ENCODE measurements at places on chromosomes 2 and 18.
A peak's percentile ranks its signal among the peaks of the same experiment; 100 is the strongest.

DNA sequence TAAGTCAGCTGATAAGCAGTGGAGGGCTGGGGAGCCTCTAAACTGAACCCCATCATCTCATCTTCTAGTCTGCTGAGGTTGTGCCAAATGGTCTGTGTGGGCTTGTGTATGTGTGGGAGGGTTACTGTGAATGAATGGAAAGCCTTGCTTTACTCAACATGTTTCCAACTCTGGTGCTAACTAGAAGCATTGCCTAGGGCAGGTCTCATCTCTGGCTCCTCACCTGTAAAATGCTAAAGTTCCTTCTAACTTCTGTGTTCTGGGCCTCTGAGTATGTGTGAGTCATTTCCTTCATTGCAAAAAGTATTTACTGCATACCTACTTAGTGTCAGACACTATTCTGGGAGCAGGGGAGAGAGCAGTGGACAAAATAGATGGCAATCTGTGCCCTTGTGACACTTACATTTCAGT is 1.3 kb downstream of the LIPG start:
- DNase-seq, result no peak

DNA sequence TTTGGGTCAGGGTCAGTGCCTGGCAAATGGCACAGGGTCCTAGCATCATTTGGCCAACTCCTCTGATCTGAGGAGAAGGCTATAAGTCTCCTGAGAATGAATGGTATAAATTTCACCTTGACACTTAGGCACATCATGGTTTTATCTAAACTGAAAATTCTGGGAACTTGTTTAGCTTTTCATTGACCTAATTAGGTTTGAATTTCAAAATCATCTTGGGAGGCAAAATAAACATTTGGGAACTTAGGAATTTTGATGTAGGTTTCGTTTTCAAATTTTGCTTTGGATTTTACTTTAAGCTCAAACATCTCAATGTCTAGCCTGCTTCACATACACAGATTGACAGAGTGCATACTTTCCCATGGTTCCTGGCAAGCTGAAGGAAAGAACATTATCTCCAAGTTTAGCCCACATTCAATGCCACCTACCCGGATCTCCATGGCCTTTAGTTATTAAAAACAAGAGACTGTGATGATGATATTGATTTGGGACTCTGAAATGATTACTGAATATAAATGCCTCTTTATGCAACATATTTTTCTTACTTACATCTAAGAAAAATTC is 44.5 kb downstream of the MYOM1 start:
- no peak for DNase-seq

- peak; percentile 53 for DNase-seq
These were observed at the start of gene GPC1 for GRCh38 chr2:240435457-240435947. Gene GPC1, plus strand, starts transcription at chr2:240435663. Its CDS starts 256 bp downstream, at chr2:240435919.

DNA sequence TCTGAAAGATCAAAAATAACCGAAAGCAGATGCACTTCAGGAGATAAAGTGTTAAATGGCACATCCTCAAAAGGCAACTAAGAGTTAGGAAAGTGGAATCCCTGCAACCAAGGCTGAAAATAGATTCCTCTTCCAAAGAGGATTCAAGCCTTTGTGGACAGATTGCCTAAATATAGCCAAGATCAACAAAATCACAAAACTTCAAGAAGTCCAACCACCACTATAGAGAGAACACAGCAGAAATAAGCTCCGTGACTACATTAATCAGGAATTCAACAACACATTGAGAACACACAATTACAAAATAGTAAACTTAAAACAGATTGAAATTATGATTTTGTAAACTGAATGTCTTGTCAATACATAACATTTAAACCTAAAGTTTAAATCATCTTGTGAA is 165.7 kb downstream of the LNPK start:
- DNase-seq, result no peak

DNA sequence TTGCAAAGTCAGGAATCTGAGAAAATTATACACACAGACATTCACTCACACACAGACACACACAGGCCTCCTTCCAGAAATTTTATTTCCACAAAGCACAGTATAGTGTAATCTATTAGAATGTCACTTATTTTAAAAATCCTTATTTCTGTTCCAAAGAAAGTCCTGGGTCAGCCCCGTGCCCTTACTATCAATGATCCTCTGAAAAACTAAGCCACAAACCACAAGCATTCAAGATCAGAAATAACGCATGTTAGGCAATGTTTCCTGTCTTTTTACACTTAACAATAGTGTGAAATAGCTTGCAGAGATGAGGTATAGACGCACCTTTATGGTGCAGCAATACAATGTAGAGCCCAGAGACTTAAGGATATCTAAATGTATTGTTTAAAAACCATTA is 25.8 kb downstream of the TBC1D8 start:
- DNase-seq, result no peak

DNA sequence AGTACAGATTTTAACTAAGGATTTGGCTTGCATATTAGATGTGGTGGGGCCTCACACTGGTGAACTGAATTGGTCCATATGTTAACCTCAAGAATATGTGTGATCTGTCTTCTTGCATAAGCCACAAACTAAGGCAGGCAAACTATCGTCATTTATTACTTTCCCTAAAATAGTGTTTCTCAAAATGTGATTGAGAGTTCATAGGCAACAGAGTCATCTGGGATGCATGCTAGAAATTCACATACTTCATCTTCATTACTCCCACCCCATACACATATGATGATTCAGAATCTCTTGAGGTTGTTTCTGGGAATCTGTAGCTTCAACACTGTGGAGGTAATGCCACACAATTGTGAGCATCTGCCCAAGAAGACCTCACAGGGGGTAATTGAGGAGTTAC is 822.8 kb upstream of the CDH2 start:
- no peak for DNase-seq

DNA sequence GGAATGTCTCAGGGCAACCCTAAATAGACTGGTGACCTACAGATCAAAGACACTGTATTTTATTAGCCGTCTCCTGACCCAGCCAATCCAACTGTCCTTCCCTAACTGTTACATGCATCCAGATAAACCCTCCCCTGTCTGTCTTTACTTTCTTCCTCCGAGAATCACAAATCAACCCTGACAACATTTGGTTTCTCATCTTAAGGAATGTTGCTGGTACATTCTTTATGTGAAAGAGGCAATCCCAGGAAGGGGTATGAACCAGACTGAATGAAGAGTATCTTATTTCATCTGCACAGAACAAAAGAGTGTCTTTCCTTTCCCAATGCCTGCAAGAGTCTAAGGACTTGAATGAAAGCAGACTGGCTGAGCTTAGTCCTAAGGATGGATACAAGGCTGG is 113.9 kb upstream of the LTBP1 start:
- no peak for DNase-seq

GRCh38 chr18:77096936-77097886 is 35.4 kb downstream of the MBP start:
- peak; percentile 28 for DNase-seq

GRCh38 chr18:58687871-58688308 is 16.6 kb downstream of the MALT1 start:
- no peak for DNase-seq

- no peak for DNase-seq
These were observed 49.1 kb downstream of the GTF3C3 start for GRCh38 chr2:196750291-196750923.

DNA sequence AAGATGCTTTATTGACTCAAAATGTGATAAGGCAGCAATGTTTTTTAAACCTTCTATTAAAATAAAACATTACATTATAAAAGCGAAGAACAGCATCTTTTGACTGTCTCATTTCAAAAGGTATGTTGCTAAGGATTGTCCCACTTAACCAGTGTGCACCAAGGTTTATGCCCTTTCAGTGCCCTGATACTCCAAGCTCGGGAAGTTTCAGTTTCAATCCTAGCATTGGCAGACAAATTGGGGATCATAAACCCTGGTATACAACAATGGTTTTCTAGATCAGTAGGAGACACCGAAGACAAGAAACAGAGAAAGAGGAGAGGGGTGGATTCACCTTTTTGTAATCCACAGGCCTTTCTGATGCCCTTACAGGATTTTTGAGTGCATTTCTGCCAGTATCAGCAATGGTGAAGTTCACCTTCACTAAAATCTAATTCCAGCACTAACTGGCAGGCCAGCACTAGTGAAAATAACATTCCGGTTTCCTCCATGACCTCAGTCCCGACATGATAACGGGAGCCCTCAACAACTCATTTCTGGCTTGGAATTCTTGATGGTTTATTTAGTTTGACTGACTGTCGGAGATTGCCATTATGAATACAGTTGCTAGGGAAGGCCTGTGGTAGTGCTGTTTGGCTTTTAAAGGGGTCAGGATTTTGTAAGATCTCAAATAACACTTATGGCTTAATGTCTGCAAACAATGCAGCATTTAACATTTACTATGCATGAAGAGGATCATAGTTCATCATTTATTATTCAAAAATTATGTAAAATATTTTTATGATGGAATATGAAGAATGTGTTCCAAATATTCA is 33.3 kb upstream of the FIGN start:
- no peak for DNase-seq

- no peak for DNase-seq
These were observed 69.9 kb downstream of the KCNG2 start for GRCh38 chr18:79867666-79868065.

- no peak for DNase-seq
These were observed 13.0 kb downstream of the PTMA start for GRCh38 chr2:231720987-231721966.

GRCh38 chr2:21361384-21361783 is 237.6 kb downstream of the TDRD15 start:
- no peak for DNase-seq

- no peak for DNase-seq
These were observed 153.4 kb downstream of the ERBB4 start for GRCh38 chr2:212385241-212385640.

DNA sequence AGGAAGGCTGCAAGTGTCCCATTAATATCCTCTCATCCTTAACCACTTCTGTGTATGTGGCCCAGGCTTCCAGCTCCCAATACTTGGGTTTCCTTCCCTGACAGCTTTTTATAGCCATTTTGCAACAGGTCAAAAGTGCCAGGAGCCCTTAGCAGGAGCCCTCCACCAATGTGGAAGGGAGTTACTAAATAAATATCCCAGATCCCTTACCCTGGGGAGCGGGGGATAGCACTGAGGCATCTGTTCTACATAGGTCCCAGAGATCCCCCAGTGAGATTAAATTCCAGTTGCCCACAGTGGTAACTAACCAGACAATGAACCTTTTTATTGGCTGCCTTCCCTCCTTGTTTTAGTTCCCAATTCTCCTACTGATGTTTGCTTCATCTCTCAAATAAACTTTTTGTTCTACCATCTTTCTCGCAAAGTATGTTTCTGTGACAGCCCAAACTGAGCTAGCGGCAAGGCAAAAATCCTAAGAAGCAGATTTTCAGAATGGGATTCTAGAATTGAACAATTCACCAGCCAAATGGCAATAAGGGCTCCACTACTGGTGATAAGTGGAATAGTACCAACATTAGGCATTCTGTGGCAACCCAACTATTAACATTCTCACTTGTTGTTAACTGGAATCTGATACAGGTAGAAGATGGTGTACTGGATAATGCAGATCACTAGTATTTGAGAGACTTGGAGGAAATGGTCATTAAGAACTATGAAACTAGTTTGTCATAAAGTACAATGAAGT is 83.9 kb upstream of the MAPRE2 start:
- DNase-seq, result no peak

DNA sequence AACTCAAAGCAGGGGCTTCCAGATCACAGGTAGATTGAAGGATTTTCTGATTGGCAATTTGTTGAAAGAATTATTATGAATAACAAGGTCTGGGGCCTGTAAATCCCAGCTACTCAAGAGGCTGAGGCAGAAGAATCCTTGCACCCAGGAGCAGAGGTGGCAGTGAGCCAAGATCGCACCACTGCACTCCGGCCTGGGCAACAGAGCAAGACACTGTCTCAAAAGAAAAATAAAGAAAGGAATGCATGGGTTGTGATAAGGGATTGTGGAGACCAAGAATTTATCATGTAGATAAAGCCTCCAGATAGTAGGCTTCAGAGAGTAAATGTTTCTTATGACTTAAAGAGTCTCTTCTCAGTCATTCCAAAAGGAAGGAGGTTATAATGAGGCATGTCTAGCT is 35.8 kb upstream of the DYNAP start:
- DNase-seq, result no peak

GRCh38 chr18:22840606-22841144 is 92.5 kb upstream of the RBBP8 start:
- no peak for DNase-seq

GRCh38 chr2:157957596-157957995 is 81.5 kb upstream of the ACVR1 start:
- no peak for DNase-seq

- no peak for DNase-seq
These were observed 38.7 kb downstream of the ZC3H8 start for GRCh38 chr2:112216167-112216566.

DNA sequence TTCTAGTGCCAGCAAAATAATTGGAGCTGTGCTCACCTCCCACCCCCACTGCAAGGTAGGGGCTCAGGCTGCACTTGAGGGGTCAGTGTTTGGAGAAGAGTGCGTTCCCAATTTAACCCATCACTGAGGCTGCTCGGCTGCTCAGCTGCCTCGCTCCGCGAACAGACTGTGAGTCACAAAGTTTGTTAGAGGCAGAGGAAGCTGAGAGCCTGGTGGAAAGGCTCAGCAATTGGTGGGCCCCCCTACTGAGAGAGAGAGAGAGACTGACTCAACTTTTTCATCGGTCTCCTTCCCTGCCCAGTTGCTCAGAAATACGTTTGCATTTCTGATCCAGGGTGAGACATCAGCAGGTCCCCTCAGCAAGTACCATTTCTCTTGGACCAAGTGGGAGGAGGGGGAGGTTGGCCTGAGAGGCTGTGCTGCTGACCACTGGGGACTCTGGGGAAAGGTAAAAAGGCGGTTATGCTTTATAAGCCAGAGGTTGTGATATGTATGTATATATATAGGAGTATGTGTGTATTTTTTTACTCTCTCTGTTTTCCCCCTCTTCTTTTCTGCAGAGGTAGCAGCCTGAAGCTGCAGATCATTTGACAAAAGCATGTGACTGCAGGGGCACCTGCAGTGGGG is 1.5 kb downstream of the EFR3B start:
- no peak for DNase-seq

DNA sequence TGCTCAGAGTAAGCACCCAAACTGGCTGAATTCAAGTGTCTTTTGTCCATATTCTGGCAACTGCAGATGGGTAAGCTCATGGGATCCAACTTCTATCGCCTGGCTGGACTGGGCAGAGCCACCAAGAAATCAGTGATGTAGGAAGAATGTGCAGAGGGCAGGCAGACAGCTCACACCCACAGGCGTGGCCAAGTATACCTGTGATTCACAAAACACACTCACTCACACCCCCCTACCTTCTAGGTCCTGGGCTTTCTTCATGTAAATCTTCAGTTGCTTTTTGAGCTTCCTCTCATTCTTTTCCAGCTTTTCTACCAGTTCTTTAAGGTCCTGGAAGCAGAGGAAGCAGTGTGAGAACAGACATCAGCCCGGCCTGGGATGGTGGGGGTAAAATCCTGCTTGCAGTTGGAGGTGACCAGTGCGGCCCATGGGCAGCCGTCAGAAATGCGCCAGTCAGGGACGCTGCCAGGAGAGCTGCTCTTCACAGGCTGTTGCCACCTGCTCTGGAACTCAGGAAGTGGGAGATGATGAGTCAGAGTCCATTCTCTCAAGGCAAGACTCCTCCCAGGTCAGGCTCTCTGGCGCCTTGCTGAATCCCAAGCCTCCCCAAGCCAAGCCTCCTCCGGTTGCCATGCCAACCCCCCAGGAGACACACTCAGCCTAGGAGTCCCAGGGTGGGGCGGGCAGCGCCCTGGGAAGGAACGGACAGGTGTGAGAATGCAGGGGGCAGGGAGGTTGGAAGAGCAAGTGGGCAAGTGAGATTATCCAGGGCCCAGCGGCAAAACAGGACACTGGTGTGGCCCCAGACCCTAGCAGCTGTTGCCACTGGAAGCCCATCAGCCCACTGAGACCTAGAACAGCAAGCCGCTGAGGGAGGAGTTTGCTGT is 36.2 kb upstream of the ACAA2 start:
- peak; percentile 84 for DNase-seq

All from NCI-H1092 (cell line).